ENCODE measurements at places on chromosomes 6 and 20.

- no peak for DNase-seq
These were observed 4.2 kb downstream of the GPR31 start for GRCh38 chr6:167153521-167153959.

GRCh38 chr6:149898966-149899365 is 1.1 kb upstream of the RAET1E start:
- DNase-seq = no peak

DNA sequence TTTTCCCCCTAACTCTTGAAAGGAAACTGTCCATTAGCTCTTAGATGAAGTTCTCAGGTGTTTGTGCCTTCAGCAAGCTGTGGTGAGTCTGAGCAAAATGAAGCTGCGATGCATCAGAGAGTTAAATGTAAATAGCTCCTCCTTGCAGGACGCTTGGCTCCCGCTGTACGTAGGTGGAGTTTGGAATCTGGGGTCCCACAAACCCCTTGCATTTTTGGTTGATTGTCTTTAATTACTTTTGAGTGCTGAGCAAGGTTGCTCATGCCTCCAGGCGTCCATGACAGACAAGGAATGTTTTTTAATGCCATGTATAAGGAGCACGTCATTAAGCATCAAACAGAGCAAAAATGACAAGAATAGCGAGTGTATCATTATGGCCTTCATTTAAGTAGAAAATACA is 300.5 kb downstream of the TFAP2C start:
- no peak for DNase-seq

DNA sequence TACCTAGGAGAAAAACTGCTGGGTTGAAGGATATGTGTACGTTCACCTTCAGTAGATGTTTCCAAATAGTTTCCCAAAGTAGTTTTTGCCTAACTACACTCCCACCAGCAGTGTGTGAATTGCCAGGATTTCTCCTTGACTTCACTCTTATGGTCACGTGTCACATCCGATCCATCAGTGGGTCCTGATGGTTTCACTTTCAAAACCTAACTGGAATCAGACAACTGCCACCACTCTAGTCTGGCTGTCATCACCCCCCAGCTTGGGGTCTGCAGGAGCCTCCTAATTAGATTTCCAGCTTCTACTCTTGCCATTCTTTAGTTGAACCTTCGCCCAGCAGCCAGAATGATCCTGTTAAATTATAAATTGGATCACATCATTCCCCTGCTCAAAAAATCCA is 8.5 kb upstream of the SLC12A5 start:
- no peak for DNase-seq

DNA sequence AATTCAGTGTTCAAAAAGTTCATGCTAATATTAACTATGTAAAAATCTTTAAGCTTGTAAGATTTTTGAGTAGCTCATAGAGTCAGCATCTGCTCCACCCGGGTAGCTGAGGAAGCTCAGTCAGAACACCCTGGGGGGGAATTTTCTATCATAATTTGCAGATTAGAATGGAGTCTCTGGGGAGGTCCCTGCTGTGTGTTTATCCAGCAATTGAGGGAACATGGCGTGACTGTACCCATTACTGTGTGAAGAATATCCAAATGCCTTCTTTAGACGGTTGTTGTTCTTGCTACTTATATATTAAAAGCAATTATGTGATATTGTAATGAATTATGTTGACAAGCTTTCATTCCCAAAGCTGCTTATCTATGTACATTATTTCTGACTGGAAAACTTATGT is 64.8 kb downstream of the AIG1 start:
- no peak for DNase-seq

DNA sequence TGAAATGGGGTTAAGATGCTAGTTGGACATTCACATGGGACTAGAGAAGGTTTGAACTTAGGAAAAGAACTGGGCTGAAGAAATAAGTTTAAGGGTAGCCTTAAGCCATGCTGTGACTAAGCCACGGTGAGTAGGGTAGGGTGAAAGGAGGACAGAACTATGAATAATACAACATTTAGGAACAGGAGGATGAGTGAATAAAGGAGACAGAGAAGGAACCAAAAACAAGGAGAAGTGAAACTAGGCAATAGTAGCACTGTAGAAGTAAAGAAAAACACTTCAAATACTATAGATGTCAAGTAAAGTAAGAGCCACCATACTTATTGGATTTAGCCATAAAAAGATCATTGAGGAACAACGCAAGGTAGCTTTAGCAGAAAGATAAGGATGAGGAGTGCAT is 111.2 kb downstream of the KCNQ5 start:
- DNase-seq = no peak

GRCh38 chr6:70673054-70673453 is 5.4 kb downstream of the SMAP1 start:
- no peak for DNase-seq
